ENCODE measurements at places on chromosomes 11 and 22.
A peak's percentile ranks its signal among the peaks of the same experiment; 100 is the strongest.

GRCh38 chr11:73760135-73760678 lies 667 bp downstream of the RAB6A start:
- peak; percentile 34 for DNase-seq

DNA sequence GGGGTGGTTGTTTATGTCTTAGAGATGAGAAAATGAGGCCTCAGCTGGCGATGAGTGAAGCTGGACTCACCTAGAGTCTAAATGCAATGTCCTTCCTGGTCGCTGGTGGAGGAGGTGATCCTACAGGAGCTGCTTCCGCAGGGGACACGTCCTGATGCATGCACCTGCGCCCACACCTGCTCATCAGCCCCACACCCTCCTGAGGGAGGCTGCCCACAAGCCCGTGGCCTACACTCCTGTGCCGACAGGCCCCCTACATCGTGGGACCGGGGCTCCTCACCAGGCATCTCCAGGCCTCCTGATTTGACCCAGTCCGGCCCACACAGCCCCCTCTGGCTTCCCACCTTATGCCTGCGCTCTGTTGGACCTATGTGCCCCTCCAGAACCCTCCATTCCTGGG lies 857.2 kb downstream of the TBC1D22A start:
- no peak for DNase-seq

DNA sequence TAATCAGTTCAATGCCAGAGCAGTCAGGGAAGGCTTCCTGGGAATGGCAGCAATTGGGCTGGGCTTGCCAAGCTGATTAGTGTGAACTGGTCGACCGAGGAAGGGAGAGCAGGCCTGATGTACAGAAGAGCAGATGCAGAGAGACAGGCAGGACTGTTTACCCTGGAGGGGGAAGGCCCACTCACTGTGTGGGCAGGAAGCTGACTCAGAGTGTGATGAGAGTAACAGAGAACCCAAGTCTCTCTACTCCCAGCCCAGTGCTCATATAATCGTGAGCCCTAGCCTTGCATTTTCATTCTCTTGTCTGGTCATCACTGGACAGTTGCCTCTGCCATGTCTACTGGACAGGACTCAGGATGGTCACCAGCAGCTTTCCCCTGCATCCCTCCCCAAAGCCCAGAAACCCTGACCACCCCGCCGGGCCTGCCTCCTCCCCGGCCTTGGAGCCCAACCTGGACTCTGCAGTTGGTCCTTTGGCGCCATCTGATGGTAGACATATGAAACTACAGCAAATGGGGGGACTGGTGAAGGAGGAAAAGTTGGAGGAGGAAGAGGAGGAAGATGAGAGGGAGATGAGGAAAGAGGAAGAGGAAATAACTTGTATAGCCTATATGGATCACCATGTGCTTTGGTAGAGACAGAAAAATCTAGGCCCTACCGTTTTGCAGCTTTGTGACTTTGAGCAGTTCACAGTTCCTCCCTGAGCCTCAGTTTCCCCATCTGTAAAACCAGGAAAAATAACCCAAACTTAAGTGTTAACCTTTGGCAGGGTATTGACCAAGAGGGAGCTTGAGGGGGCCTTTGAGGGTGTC lies 43.4 kb upstream of the PRDM11 start:
- DNase-seq: no peak

DNA sequence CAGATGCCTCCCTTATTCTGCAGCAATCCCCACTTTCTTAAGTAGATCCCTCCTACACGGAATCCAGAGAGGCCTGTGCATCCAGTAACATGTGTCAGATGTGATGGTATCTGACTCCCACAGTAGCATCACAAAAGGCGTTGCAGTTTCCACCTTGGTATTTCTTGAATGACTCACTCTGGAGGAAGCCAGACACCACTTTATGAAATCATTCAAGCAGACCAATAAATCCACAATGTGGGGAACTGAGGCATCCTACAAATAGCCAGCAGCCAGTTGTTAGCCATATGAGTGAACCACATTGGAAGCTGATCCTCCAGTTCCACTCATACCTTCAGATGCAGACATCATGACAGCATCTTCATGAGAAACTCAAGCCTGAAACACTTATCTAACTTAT lies 798.1 kb downstream of the OPCML start:
- no peak for DNase-seq

DNA sequence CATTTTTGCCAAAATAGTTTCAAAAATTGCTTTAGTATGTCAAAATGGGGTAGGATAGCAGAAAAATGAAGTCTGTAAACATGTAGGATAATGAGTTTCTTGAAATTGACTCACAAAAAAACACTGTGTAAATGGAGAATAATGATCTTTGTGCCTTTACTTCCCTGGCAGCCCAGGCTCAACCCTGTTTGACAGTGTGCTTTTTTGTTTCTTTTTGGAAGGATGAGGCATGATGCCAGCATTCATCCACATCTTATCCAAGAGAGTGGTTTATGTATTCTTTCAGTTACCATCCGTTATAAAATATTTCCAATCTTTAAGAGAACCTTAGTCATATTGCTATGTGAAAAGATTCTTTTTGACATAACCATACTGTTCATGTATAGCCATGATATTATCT lies 70.6 kb downstream of the ARHGAP42 start:
- peak; percentile 55 for DNase-seq

- no peak for DNase-seq
Observed at GRCh38 chr22:39012533-39013511, 1.2 kb upstream of the APOBEC3C start.

DNA sequence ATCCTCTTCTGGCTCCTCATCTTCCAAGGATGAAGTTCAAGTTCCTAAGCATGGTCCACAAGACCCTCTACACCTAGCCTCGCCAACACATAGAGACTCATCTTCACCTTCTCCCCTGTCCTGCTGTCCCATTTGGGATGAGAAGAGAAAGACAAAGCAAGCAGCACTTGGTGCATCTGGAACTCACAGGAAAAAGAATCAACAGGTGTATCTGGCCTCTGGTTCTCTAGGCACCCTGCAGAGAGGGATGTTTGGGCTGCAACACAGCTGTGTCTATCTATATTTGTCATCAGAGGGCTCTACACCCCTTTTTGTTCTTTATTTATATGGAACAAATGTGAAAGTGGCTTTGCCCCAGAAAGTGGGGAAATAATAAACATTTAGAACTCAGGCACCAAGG lies 82.1 kb upstream of the GALNT18 start:
- no peak for DNase-seq

DNA sequence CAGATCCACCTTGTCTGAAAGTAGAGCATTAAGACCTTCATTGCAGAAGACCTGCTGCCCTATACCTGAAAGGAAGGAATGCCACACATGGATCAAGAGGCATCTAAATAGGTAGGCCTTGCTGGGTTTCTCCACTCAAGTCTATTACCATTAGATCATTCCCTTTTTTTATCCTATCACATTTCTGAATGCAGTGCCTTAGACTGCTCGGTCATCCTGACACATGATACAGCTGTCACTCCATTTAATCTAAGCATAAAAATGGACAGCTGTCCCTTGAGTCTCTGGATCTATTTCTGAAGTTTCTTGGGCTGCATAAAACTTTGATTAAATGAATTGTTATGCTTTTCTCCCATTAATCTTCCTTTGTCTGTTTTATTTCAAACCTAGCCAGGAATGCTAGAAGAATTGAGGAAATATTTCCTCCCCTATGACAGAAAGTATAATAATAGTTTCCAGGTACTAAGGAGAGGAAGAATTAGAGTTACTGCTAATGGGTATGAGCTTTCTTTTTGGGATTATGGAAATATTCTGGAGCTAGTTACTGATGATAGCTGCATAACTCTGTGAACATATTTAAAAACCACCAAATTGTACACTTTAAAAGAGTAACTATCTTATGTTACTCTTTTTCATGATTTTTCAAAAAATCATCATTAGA lies 88.0 kb downstream of the DLG2 start:
- DNase-seq: no peak

GRCh38 chr11:118214210-118214914 lies 10.4 kb downstream of the JAML start:
- peak; percentile 49 for DNase-seq

DNA sequence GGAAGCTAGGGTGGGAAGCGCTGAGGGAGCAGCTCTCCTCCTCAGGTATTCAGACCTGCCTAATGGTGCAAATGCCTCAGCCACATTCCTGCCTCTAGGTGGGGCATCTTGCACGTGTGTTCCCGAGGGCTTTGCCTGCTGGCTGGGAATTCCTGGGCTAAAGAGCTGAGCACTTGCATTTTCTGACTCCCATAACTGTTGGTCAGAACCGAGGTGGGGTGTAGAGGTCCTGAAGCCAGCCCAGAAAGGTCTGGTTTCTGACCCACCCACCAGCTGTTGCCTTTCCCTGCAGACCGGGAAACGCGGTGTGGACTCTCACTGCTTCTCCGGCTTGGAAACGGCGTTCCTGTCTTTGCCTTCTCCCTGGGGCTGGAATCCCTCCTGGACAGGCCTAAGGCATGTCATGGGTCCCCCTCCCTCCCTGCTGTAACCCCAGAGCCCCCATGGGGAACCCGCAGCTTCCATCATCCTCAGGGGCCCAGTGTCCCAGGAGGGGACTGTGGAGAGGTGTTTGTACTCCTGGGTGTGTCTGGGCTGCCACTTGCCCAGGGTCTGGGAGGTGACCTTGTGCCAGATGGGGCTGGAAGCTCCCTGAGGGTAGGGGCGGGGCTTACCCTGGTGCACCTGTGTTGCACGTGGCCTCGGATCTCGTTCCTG lies 24.0 kb upstream of the SMIM38 start:
- DNase-seq: peak; percentile 43

DNA sequence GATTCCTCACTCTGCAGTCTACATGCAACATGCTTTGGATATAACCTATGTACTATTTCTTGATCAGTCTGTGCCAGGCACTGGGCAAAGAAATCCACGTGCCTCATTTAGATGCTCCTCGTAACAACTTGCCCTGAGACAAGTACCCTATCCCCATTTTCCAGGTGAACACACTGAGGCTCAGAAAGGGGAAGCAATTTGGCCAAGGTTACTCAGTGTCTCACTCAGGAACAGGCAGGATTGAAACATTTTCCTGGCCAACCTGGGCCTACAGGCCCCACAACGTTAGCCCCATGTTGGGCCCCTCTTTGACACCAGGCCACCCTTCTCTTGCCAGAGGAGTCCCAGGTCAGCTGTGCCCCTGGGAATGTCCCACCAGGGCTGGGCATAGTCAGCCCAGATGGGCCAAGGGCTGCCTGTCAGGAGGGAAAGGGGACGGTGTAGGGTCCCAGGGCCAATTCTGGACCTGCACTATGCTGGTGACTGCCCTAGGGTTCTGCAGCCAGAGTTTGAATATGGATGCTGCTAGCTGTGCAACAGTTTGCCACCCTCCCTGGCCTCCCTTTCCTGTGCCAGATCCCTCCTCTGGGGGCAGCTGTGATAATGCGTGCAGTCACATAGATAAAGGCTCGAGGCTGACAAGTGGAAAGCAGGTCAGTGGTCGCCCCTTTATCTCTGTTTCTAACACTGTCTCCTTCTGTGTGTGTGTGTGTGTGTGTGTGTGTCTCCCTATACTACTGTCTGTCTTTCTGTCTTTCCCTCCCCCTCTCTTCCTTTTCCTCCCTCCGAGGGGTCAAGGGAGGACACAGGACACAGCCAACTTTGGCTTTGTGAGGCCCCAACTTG lies 10.4 kb upstream of the EMID1 start:
- no peak for DNase-seq

GRCh38 chr11:95692526-95693260 lies 96.9 kb downstream of the FAM76B start:
- no peak for DNase-seq

- DNase-seq: no peak
Observed at GRCh38 chr11:74142624-74143023, 28.2 kb downstream of the C2CD3 start.

GRCh38 chr11:101912823-101913284 lies 2.0 kb upstream of the CEP126 start:
- no peak for DNase-seq

- no peak for DNase-seq
Observed at GRCh38 chr22:30790366-30790765, 95.7 kb downstream of the OSBP2 start.

GRCh38 chr22:43088627-43088983 lies 586 bp downstream of the TTLL1 start:
- no peak for DNase-seq

DNA sequence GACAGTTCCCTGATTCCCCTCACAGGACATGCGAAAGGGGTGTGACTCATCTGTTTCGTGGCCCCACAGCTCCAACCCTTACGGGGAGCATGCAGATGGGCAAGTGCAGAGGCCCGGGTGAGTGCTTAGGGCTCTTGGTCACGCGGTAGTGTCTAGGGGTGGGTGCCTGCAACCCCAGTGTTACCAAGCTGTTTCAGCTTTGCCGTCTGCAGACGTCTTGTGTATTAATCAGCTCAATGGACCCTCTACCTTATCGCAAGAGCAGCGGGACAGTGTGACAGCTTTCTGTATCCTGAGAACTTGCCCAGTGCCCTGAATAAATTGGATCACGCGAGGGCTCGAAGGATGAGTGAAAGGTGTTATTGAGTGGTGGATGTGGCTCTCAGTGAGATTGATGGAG lies 816.4 kb upstream of the ANO3 start:
- DNase-seq: no peak

DNA sequence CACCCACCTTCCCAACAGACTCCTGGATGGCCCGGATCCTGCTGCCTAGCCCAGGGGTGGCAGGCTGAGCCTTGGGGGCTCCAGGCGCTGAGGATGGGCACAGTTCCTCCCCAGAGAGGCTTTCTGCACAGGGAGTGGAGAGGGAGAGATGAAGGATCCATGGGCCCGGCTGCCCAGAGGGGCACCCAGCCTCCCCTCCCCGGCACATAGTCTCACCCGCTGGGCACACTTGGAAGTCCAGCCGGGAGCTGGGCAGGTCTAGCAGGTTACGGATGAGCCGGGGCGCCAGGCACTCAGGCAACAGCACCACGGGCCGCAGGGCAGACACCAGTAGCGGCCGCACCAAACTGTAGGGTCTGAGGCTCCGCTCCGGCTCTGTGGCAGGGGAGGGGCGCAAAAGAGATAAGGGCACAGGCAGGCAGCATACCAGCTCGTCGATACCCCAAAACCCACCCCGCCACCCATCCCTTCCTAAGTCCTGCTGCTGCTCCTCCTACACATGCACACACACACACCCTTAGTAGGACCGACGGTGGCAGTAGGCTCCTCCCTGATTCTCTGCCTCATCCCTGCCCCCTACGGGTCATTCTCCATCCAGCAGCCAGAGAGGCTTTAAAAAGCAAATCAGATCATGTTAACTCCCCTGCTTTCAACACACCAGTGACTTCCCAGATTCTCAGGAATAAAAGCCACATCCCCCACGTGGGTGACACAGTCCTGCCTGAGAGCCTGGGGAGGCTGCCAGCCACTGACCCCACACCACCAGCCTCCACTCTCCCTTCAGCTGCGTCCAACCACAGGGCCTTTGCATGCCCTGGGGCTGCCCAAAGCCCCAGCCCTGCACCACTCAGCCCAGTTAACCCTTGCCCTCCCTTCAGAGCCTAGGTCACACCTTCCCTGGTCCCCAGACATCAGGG lies 6.5 kb upstream of the MFNG start:
- no peak for DNase-seq

GRCh38 chr11:88631497-88631896 lies 294.0 kb upstream of the CTSC start:
- DNase-seq: no peak

DNA sequence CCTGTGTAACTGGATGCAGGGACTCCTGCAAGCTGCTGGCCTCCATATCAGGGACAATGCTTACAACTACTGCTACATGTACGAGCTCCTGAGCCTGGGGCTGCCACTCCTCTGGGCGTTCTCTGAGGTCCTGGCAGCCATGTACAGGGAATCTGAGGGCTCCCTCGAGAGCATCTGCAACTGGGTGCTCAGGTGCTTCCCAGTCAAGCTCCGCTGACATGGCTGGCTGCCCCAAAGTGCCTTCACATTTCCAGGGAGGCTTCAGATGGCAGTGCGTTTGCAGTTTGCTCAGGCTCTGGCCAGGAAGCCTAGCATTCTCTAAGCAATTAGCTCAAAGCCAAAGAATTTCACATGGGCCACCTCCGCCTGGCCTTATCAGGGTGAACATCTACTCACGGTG lies 117.4 kb upstream of the PARVA start:
- DNase-seq: no peak

Data from globus pallidus (tissue), 1 donor.